ENCODE measurements at places on chromosomes 4 and X.

GRCh38 chr4:28481565-28481964 lies 1620.9 kb downstream of the STIM2 start:
- no peak for DNase-seq

DNA sequence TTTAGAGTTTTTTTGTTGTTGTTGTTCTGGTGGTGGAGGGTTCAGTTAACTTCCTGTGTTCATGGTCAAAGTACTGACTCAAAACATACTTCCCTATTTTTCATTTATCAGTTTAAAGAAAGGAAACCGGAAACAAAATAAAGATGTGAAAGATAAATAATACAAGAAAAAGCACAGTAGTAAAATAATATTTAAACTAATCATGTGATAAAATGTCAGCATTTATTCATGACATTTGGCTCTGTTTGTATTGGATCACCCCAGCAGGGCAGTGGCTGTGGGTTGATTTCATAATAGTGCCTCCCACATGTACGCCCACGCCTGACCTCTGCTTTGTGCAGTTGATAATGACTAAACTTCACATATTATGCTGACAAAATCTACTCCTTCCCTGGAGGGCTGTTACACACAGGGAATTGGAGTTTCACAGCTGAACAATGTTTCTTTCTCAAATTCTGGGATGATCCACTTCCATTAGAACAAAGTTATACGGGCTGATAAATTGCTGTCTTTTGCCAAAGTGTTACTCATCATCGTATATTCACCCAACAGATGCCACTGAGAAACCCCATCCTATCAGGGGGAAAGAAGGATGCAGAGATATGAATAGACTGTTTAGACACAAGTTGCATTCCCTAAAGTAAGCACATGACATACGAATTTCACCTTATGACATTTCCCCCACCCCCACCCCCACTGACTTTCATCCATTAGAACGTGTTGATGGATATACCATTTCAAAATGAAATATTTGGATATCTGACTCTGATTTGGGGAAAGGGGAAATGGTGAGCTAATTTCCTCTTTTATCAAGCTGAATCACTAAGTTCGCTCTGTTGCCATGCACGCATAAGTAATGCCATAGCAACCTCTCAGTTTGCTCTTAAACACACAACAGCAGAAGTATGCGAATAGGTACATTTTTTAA lies 48.3 kb downstream of the AMELX start:
- DNase-seq, result peak; percentile 83

DNA sequence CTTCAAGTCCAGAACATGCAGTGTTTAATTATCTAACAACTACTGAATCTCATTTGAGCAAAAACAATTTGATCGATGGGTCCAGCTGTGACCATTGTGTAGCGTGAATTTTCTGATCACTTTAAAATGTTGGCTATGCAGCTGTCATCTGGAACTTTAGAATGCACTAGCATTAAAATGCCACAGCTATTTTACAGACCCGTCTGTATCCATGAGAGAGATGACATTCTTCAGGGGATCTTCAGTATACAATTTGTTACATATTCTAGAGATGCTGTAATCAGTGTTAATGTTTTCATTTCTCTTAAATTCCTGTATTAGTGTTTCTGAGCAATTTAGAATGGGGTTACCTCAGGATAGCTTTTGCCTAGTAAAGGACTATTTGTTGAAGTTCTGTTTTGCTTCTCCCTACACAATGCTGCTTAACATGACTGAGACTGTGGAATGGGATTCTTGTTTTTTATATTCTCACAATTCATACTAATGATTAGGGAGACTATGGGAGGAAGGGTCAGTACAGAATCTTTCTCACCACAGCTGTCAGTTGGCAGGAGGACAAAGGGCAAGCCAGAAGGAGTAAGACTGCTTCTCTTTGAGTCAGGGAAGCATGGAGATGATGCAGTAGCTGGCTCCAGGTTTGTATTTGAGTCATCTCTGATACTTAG lies 13.2 kb upstream of the CTSO start:
- DNase-seq, result no peak

- DNase-seq, result no peak
Measured at GRCh38 chr4:48212165-48212564, 57.5 kb downstream of the TEC start.

DNA sequence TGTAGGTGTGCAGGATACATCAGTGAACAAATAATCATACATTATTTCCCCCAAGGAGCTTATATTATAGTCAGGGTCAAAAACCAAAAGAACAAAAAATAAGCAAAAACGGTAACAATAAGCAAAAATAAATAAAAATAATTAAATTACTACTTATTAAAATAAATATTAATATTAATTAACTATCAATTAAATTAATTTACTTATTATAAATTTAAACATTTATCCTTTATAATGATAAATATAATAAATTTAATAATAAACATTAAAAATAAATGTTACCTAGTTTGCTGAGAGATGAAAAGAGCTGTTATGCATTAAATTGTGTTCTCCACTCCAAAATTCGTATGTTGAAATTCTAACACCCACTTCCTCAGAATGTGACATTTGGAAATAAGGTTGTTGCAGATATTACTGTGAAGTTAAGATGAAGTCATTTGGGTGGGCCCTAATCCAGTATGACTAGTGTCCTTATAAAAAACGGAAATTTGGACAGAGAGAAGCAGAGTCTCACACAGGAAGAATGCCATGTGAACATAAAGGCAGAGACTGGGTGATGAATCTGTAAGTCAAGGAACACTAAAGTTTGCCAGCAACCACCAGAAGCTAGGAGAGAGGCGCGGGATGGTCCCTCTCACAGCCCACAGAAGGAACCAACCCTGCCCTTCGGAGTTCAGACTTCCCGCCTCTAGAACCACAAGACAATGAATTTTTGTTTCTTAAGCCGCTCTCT lies 67.2 kb upstream of the IBSP start:
- DNase-seq, result no peak

DNA sequence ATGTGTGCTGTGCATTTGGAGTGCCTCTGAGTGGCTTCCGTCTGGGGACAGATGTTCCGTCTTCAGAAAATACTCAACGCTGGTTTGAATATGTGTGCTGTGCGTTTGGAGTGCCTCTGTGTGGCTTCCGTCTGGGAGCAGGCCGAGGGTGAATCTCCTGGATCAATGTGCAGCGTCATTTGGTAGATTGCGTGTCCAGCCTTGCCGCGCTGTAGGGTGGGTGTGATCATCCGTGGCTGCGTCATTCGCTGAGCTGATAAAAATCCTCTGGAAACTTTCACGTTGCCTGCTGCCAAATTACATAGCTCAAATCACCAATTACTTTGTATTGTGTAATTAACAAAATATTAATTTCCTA lies 12.1 kb downstream of the UVSSA start:
- no peak for DNase-seq

- DNase-seq, result no peak
Measured at GRCh38 chr4:99945718-99946355, 581 bp downstream of the DNAJB14 start.

DNA sequence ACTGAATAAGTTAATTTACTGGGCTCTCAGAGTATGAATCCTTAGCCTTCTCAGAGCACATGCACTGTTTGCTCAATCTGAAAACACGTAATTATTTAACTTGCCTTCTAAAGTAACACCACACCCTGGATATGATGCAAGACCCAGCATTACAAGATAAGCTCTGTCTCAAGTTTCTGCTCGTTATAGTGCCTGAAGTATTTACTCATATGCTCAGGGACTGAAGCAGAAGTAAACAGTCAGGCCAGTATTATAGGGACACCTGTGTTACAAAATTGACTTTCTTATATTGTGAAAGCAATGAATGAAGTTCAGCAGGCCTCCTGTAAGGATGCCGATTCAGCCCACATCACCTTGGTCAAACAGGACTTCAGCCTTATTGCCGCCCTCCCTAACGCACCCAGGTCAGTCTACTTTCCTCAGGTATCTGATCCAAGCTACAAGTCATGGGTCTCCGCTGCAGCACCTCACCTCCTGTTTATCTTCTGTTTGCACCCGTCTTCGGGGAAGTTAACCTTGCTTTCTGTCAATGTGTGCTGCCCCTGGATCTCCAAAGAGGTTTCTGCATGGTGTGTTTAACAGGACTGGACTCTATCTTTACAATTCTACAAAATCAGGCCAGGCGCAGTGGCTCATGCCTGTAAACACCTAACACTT lies 42.8 kb upstream of the KLF3 start:
- no peak for DNase-seq

GRCh38 chrX:97030947-97031346 lies 147.2 kb downstream of the RPA4 start:
- no peak for DNase-seq

GRCh38 chrX:47285836-47286320 lies 53.1 kb downstream of the USP11 start:
- no peak for DNase-seq

- DNase-seq, result no peak
Measured at GRCh38 chrX:5474282-5474681, 754.4 kb downstream of the NLGN4X start.

DNA sequence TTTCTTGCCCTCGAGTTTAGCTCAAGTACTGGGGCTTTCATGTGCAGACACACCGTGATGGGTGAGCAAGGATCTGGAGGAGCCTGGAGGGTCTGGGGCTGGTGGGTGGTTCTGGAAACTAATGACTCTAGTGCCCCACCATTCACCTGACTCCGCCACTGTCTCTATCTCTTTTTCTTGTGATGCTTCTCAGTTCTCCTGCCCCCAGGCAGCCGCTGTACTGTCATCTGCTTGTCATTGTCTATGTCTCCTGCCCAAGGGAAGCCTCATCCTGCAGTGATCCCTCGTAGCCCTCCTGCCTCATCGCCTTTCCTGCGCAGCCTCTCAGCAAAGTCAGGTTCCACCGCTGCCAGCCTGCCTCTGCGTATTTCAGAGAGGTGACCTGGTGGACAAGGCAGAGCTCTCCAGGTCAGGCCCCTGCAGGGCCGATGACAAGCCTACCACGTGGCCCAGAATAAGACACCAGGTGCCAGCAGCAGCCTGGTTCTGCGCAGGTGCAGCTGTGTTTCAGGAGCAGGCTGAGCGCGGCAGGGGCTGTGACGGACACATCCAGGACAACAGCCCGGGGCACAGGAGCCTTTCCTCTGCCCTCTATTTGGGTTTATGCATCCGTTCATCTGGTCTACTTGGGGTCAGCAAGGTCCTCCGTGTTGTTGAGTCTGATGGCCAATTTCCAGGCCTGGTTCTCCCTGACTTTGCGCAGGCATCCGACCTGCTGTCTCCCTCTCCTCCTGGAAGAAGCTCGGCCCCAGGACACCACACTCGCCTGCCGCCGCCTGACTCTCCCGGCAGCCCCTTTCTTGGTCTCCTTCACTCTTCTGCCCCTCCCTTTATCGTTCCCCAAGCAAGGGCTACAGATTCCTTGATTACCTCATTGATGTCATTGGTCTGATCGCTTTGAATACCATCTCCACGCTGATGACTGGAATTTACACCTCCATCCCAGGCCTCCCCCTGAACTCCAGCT lies 30.9 kb upstream of the CDKN2AIP start:
- no peak for DNase-seq

GRCh38 chr4:98470831-98471230 lies 187.6 kb downstream of the TSPAN5 start:
- no peak for DNase-seq

DNA sequence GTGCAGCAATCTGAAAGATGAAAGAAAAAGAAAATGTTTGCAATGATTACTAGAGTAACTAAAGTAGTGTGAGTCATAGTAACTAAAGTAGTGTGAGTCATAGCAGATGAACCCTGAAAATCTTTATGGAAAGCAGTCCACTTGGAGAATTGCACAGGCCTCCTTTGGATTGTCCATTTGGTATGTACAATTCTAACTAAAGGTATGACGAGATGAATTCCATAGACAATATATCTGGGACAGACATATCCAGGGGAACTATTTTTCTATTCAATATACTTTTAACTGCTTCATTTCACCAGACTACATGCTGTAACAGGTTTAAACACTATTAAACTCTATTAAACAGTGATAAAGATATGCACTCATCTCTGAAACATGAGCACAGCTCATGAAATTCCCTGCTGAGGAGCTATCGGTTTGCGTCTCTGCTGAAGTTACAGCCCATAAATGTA lies 798.7 kb downstream of the PCDH7 start:
- DNase-seq, result no peak

DNA sequence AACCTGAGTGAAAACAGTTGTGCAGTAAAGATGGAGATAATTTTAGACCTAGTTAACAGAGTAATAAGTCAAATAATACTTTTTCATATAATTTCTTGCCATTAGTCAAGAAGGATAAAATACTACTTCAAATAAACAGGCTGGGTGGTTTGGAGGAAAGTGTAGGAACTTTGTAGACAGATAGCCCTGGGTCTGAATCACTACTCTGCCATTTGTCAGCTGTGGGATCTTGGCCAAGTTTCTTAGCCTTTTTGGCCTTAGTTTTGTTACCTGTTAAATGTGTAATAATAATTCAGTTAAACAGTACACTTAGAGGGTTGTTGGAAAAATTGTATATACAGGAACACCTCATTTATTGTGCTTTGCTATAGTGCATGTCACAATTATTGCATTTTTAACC lies 163.7 kb downstream of the NPNT start:
- no peak for DNase-seq

GRCh38 chr4:45438047-45438446 lies 685.8 kb downstream of the GABRG1 start:
- no peak for DNase-seq

DNA sequence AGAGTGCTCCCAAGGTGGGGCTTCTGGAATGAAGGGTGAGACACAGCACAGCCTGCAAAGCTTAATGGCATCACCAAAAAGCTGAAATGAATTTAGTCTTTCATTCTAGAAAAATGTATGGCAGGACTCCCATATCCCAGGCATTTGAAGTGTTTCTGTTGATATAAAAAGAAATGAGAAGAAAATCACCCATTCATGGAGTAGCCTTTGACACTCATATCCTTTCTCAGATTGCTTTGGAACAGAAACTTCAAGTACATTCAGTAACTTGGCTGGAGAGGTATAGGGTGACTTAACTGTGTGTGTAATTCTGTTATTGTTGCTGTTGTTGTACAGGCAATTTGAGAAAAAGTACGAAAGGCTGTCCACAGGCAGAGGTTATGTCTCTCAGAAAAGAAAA lies 35.3 kb downstream of the C4orf54 start:
- no peak for DNase-seq

DNA sequence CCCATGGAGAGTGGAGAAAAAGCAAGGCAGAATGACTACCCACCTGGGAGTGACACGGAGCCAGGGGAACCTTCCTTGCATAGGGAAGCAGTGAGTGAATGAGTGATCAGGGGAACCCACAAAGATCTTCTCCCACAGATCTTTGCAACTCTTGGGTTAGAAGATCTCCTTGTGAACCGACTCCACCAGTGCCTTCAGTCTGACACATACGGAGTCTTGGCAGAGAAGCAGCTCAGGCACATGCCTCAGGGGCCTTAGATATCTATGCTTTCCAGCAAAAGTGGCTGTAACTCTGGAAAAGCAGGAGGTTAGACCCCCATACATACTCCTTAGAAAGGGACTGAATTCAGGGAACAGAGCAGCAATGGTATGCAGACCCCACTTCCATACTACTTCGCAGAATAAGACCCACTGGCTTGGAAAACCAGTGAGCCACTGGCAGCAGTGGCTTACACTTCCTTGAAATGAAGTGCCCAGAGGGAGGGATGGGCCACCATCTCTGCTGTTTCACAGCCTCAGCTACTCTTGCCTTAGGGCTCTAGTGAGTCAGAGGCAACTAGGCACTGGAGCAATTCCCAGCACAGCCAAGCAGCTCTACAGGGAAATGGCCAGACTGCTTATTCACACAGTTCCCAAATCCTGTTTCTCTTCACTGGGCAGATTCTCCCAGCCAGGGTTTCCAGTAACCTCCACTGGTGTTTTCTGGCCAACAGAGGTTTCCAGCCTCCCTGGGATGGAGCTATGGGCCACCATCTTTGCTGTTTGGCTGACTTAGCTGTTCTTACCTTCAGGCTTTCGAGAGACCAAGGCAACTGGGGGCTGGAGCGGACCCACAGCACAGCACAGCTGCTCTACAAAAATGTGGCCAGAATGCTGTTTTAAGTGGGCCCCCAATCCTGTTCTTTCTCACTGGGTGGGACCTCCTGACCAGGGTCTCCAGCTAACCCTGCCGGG lies 82.8 kb upstream of the TCEAL2 start:
- no peak for DNase-seq
